A549 treated with Mapracorat at 1 μM for 4 hours (cell line): ENCODE measurements at places on chromosomes 12 and 14. TPM values are rescaled to one million over a fixed set of nuclear protein-coding genes. Genes with fewer than 3 reads are reported as not detected.

Gene PTMS
- total RNA-seq, result 703 to 949 TPM (median 926 TPM) in 5 replicates

Gene LALBA
- not detected in 5 replicates for total RNA-seq

Gene ACVRL1
- 0.08 to 0.62 TPM (median 0.15 TPM) in 4 of 5 replicates, not detected in the other for total RNA-seq

Gene RNASE7
- total RNA-seq, result not detected in 5 replicates

Gene TMEM119
- 0.06 to 0.12 TPM in 2 of 5 replicates, not detected in the others for total RNA-seq

Gene CCDC175
- total RNA-seq, result not detected in 5 replicates

Gene KRT2
- not detected in 5 replicates for total RNA-seq

Gene CCNB1IP1
- total RNA-seq, result 37.6 to 49.3 TPM (median 39.9 TPM) in 5 replicates

Gene KLRF1
- total RNA-seq, result not detected in 5 replicates

Gene ABCD2
- total RNA-seq, result not detected in 5 replicates

Gene TRHDE
- 0.02 to 0.24 TPM (median 0.09 TPM) in 5 replicates for total RNA-seq

Gene IAPP
- not detected in 5 replicates for total RNA-seq

Gene HVCN1
- total RNA-seq, result 0.38 to 0.98 TPM (median 0.65 TPM) in 5 replicates
